ENCODE measurements at places on chromosomes 11 and 22.

DNA sequence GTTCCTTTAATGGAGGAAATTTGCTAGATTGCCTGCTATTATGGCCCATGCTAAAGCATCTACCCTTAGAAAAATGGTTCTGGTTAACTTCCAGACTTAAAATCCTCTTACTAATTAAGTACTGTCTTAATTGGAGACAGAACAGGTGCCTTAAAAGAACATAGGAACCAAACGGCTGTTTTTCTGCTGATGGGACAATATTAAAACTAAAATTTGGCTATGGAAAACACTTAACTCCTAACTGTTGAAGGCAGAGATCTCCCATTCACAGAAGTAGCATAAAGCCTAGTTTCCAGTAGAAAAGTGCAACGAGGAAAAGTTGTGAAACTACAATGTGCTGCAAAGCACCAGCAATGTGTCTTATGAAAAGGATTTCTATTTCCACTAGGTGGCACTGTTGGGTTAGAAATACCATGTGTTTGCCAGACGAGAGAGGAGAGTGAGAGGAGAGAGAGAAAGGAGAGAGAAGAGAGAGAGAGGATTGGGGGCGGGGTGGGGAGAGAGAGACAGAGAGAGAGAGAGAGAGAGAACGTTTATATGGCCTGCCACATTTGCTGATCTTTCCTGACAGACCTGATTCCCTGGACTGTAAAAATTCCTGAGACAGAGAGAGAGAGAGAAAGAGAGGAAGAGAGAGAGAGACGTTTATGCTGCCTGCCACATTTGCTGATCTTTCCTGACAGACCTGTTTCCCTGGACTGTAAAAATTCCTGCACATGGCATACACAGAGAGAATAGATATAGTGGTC, 51.5 kb downstream of the FAM181B start:
- DNase-seq: no peak
- no peaks in the 10 kb centered on the region for H3K36me3 ChIP-seq
- no peak overlapping the region for H3K27ac ChIP-seq
- H3K4me3 ChIP-seq: no peak overlapping the region
- no peaks in the 10 kb centered on the region for H3K27me3 ChIP-seq

DNA sequence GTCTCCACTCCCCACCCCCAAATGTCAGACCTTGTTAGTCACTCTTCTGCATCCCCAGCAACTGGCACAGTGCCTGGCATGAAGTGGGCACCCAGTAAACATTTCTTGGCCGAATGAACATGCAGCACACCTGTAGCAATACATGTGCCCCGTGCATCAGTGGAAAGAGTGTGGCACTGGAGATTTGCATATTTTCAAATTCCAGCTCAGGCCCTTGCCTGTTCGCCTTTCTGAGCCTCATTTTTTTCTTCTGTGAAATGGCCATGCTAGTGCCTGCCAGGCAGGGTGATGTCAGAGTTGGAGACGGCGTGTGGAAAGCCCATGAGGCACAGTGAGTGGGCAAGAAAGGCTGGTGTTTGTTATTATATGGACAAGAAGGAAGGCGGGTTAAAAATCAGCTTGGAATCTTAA, 38.7 kb downstream of the CD82 start:
- DNase-seq: no peak
- peaks cover 56% of the 10 kb centered on the region for H3K36me3 ChIP-seq

DNA sequence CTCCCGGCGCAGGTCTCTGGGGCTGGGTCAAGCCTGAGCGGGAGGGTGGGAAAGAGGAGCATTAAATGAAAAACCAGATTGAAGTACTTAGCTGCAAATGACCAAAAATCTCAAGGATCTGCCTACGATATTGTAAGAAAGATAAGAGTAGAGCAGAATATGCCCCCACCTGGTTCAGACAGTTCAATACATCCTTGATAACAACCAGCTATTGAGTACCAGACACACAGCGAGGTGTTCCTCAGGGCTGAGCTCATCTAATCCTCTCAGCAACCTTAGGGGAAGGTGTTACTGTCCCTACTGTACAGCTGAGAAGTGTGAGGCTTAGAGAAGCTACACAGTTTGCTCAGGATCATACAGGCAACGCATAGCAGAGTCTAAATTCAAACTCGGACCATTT, 27.4 kb upstream of the HMGXB4 start:
- no peak for DNase-seq
- H3K36me3 ChIP-seq: no peaks in the 10 kb centered on the region
- no peaks in the 10 kb centered on the region for H3K4me1 ChIP-seq
- no peak overlapping the region for H3K4me3 ChIP-seq
- H3K27ac ChIP-seq: no peak overlapping the region

DNA sequence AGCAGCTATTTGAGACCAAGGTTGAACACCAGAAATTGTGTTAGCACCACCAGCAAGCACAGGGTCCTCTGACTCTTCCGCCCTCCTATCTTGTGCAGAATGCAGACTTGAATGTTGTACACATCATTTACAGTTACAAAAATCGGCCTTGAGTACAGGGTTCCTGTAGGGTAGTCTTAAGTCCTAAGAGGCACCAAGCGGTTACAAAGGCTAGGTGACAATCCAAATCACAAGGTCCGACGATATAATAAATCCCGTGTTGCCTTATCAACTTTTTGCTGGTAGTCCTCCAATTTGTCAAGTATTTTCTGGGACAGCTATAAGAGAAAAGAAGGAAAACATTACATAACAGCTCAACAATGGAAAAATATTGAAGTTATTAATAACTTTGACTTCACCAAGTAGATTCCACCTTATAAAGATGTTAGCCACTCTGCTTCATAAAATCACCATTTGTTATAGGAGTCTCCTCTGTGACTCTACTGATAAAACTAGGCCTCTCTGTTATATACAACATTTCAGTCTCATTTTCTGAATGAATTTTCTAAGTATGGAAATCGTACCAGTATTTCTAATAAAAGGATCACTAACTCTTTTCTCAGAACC, 11.8 kb upstream of the FNBP4 start:
- DNase-seq: no peak
- no peak overlapping the region for H3K27ac ChIP-seq
- H3K27me3 ChIP-seq: no peaks in the 10 kb centered on the region
- peaks cover 68% of the 10 kb centered on the region for H3K36me3 ChIP-seq
- no peaks in the 10 kb centered on the region for H3K4me1 ChIP-seq

- no peak for DNase-seq
- H3K4me1 ChIP-seq: no peaks in the 10 kb centered on the region
- H3K27me3 ChIP-seq: no peaks in the 10 kb centered on the region
- no peaks in the 10 kb centered on the region for H3K36me3 ChIP-seq
- no peak overlapping the region for H3K4me3 ChIP-seq
Measured at GRCh38 chr22:17536269-17536668, 27.0 kb upstream of the SLC25A18 start.

- no peak for DNase-seq
- H3K36me3 ChIP-seq: no peaks in the 10 kb centered on the region
- no peak overlapping the region for H3K27ac ChIP-seq
- no peaks in the 10 kb centered on the region for H3K4me1 ChIP-seq
Measured at GRCh38 chr11:44804449-44805437, 78.0 kb downstream of the TSPAN18 start.

- H3K27ac ChIP-seq: no peak overlapping the region
- H3K27me3 ChIP-seq: no peaks in the 10 kb centered on the region
- no peak for DNase-seq
- H3K4me3 ChIP-seq: no peak overlapping the region
Measured at GRCh38 chr11:72015511-72016061, 16.9 kb downstream of the IL18BP start.

DNA sequence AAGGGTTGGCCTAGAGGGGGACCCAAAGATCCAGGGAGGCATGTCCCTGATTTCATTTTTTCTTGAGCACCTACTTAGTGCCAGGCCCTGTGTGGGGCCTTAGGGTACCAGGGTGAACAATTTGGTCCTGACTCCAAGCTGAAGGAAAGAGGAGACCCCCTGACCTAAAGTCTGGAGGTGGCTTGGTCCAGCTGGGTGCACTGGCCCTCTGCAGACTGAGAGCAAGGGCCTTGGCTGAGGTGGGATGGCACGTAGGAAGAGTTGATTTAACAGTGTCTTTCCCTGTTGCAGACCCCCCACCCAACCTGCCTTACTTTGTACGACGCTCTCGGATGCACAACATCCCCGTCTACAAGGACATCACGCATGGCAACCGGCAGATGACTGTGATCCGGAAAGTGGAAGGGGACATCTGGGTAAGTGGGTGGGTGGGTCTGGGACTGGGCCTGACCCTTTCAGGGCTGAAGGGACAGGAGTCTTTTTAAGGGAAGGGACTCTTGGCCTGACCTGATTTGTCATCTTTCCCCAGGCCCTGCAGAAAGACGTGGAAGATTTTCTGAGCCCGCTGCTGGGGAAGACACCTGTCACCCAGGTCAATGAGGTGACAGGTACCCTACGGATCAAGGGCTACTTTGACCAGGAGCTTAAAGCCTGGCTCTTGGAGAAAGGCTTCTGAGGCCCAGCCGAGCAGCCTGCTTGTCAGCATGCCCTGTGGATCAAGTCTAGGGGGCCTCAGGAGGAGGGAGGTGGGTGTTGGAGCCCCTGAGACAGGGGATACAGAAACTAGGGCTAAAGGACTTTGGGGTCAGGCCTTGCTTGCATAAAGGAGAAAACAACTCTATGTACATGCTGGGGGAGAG, 3.3 kb downstream of the MRPL49 start:
- peaks cover 12% of the 10 kb centered on the region for H3K4me1 ChIP-seq
- DNase-seq: no peak
- no peak overlapping the region for H3K4me3 ChIP-seq
- H3K36me3 ChIP-seq: peaks cover 68% of the 10 kb centered on the region
- H3K27me3 ChIP-seq: no peaks in the 10 kb centered on the region

DNA sequence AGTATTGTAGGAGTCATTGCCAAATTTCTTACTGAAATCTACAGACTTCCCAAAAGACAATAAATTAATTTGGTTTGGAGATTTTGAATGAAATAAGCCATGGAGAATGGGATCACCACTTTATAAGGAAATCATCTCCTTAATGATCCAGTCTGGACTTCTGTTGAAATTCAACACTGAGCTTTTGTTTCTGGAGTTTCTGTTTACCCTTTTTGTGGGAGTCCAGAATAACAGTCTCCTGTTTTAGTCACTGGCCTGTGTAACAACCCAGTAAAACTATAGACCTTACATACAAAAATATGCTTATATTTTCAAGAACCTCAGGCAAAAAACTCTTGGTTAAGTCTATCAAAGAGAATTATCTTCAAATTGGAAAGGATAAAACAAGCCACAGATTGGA, 321.7 kb upstream of the PLET1 start:
- H3K27me3 ChIP-seq: no peaks in the 10 kb centered on the region
- H3K36me3 ChIP-seq: no peaks in the 10 kb centered on the region
- H3K27ac ChIP-seq: no peak overlapping the region
- H3K4me1 ChIP-seq: no peaks in the 10 kb centered on the region
- no peak overlapping the region for H3K4me3 ChIP-seq

- H3K27me3 ChIP-seq: no peaks in the 10 kb centered on the region
- H3K4me1 ChIP-seq: no peaks in the 10 kb centered on the region
- H3K36me3 ChIP-seq: no peaks in the 10 kb centered on the region
- DNase-seq: no peak
Measured at GRCh38 chr22:25970999-25971811, 198.1 kb upstream of the SEZ6L start.

DNA sequence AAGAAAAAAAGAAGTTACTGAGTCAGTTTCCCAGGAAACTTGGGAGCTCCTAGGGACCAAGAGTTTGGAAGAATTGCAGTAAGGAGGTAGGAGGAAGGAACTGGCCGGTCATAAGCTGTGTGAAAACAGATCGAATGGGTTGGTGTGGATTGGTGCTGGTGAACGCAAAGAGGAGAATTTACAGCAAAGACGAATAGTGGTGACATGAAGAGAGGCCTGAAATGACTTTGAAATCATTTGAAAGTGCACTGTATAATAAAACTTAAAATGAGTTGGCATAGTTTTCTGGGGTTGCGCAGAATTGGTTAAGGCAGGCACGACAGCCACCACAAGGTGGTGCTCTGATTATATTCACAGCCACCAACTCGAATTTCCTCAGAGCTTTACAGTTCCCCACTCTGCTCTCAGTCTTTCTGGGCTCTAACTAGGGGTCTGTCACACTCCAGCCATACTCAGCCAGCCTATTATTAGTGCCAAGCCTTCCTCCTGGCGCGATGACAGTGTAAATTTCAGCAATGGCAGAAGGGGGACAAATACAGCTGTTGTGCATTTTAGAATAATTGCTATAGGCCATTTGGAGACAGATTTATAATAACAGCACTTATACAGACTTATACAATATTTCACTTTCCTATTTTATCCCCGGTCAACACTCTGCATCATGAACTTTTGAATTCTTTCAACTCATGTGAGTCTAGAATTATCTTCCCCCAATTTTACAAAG, 8.3 kb upstream of the HTR3B start:
- H3K27me3 ChIP-seq: no peaks in the 10 kb centered on the region
- H3K4me3 ChIP-seq: no peak overlapping the region

DNA sequence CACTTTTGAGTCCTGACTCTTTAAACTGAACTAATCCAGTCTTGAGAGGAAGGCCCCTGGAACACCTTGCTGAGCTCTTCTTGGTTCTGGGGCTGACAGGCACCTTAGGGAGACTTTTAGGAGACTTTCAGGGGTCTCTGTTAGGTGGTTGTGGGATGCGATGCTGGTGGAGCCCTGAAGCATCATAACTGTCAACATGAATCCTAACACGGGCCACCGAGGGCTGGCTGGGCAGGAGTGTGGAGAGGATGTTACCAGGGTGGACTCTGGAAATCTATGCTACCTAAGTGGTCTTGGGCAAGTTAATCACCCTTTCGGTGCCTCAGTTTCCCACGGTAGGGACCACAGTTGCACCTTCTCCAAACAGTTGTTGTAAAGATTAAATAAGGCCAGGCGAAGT, 106.5 kb downstream of the ST3GAL4 start:
- DNase-seq: no peak
- H3K27me3 ChIP-seq: no peaks in the 10 kb centered on the region
- no peak overlapping the region for H3K4me3 ChIP-seq

GRCh38 chr11:103904324-103904667, 132.1 kb upstream of the DDI1 start:
- no peak for DNase-seq
- no peak overlapping the region for H3K27ac ChIP-seq
- no peaks in the 10 kb centered on the region for H3K4me1 ChIP-seq

- no peaks in the 10 kb centered on the region for H3K27me3 ChIP-seq
- H3K27ac ChIP-seq: no peak overlapping the region
- DNase-seq: no peak
- H3K4me1 ChIP-seq: no peaks in the 10 kb centered on the region
- no peak overlapping the region for H3K4me3 ChIP-seq
Measured at GRCh38 chr11:61489833-61490721, 18.5 kb upstream of the LRRC10B start.

- no peak overlapping the region for H3K27ac ChIP-seq
- no peak overlapping the region for H3K4me3 ChIP-seq
- H3K4me1 ChIP-seq: peaks cover 4% of the 10 kb centered on the region
- peaks cover 4% of the 10 kb centered on the region for H3K36me3 ChIP-seq
- no peaks in the 10 kb centered on the region for H3K27me3 ChIP-seq
Measured at GRCh38 chr11:9859554-9860305, 195.9 kb downstream of the SWAP70 start.

DNA sequence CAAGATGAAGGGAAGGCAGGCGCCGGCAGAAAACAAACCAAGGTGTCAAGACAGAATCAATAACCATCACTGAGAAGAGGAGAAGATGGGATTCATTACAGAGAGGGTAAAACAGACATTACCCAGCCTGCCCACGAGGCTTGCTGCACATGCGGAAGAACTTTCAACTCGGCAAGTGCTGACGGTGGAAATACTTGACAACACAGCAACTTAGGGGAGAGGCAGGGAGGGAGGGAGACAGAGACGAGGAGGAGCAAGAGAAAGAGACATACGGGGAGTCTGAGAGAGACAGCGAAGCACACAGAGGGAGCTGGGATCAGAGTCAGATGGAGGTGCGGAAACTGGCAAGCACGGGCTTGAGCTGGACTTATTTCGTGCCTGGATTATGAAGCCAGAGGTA, 129.3 kb upstream of the NECTIN1 start:
- H3K4me3 ChIP-seq: no peak overlapping the region
- no peaks in the 10 kb centered on the region for H3K27me3 ChIP-seq
- no peak for DNase-seq
- no peak overlapping the region for H3K27ac ChIP-seq
- H3K4me1 ChIP-seq: no peaks in the 10 kb centered on the region

All from effector memory CD4-positive, alpha-beta T cell (primary cell).